Bladder microvascular endothelial cell (primary cell): ENCODE measurements at places on chromosomes 2 and 18. TPM values are rescaled to one million over a fixed set of nuclear protein-coding genes. Genes with fewer than 3 reads are reported as not detected.

ZAP70 gene
- under 0.01 and 0.16 TPM in 2 replicates for total RNA-seq

RNF125 gene
- 4.8 and 6.5 TPM in 2 replicates for total RNA-seq

RBM44 gene
- 0.31 and 0.32 TPM in 2 replicates for total RNA-seq

SANBR gene
- total RNA-seq, result 18.9 and 30.6 TPM in 2 replicates

CHRNG gene
- total RNA-seq, result not detected in 2 replicates

PLEKHH2 gene
- total RNA-seq, result under 0.01 and 0.25 TPM in 2 replicates

DYNAP gene
- not detected in 2 replicates for total RNA-seq

TRIM43 gene
- total RNA-seq, result not detected in 2 replicates

PARD3B gene
- 3.2 and 41.0 TPM in 2 replicates for total RNA-seq

NYAP2 gene
- not detected in 2 replicates for total RNA-seq

EPHA4 gene
- total RNA-seq, result 10.4 and 12.8 TPM in 2 replicates

CAPN14 gene
- under 0.01 and 0.13 TPM in 2 replicates for total RNA-seq

AMER3 gene
- not detected in 2 replicates for total RNA-seq

FAM228B gene
- total RNA-seq, result 2.1 and 5.7 TPM in 2 replicates

TRABD2A gene
- total RNA-seq, result 0.32 and 0.38 TPM in 2 replicates

NT5DC4 gene
- total RNA-seq, result not detected in 2 replicates

CD302 gene
- total RNA-seq, result 4.2 and 11.6 TPM in 2 replicates

CCDC195 gene
- not detected in 2 replicates for total RNA-seq

GPR155 gene
- 0.81 and 2.8 TPM in 2 replicates for total RNA-seq

MFSD6 gene
- total RNA-seq, result 4.0 and 5.7 TPM in 2 replicates

KCNK3 gene
- not detected in 2 replicates for total RNA-seq

UBXN2A gene
- 7.3 and 12.3 TPM in 2 replicates for total RNA-seq

NPHP1 gene
- 1.9 and 2.5 TPM in 2 replicates for total RNA-seq

ASB18 gene
- total RNA-seq, result 0.25 TPM in 1 of 2 replicates, not detected in the other

ZNF396 gene
- total RNA-seq, result 0.57 and 0.65 TPM in 2 replicates

C1QL2 gene
- not detected in 2 replicates for total RNA-seq

HTRA2 gene
- 38.4 and 43.9 TPM in 2 replicates for total RNA-seq

MC4R gene
- not detected in 2 replicates for total RNA-seq

CHN1 gene
- 11.5 and 22.6 TPM in 2 replicates for total RNA-seq

BMP10 gene
- total RNA-seq, result not detected in 2 replicates

LONRF2 gene
- total RNA-seq, result under 0.01 TPM in 1 of 2 replicates, not detected in the other

LIMS3 gene
- total RNA-seq, result 4.4 and 69.0 TPM in 2 replicates

PPP4R1 gene
- total RNA-seq, result 92.3 and 166 TPM in 2 replicates

TCF7L1 gene
- 2.9 and 10.3 TPM in 2 replicates for total RNA-seq

FOXD4L1 gene
- under 0.01 and 0.06 TPM in 2 replicates for total RNA-seq

BOLL gene
- total RNA-seq, result not detected in 2 replicates

UGT1A3 gene
- not detected in 2 replicates for total RNA-seq

PLB1 gene
- total RNA-seq, result under 0.01 and 0.44 TPM in 2 replicates

TFCP2L1 gene
- under 0.01 TPM in 1 of 2 replicates, not detected in the other for total RNA-seq

TMSB10 gene
- 8,789 and 15,678 TPM in 2 replicates for total RNA-seq

CNTNAP5 gene
- total RNA-seq, result under 0.01 TPM in 1 of 2 replicates, not detected in the other

RGPD4 gene
- not detected in 2 replicates for total RNA-seq

KIF3C gene
- 6.2 and 17.6 TPM in 2 replicates for total RNA-seq

CDH19 gene
- 0.06 and 0.16 TPM in 2 replicates for total RNA-seq

LRRC30 gene
- total RNA-seq, result not detected in 2 replicates

GDF7 gene
- 0.16 and 162 TPM in 2 replicates for total RNA-seq

HSPD1 gene
- 126 and 196 TPM in 2 replicates for total RNA-seq

TOGARAM2 gene
- 0.13 TPM in 1 of 2 replicates, not detected in the other for total RNA-seq

AQP12B gene
- not detected in 2 replicates for total RNA-seq
